Activated naive CD4-positive, alpha-beta T cell treated with anti-CD3 and anti-CD28 coated beads, Interleukin-2, amount 50 U/mL, for 16 hours (primary cell): ENCODE measurements at places on chromosomes 1 and 21.

GRCh38 chr1:15850471-15851001 lies 3.0 kb downstream of the SPEN start:
- DNase-seq = no peak

DNA sequence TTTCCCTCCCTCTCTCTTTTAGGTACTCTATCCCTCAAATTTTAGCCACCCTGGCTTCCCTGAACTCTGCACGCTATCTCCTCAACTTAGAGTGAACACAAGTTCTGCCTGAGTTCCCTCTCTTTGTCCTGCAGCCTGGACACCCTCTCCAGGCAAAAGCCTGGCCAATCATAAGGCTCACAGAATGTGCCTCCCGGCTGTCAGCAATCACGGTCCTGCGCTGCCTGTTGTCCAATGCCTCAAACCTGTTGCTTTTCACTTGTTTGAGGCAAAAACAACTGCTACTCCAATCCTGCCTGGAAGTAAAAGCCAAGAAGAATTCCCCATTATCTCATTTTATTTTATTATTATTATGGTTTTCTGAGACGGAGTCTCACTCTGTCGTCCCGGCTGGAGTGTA lies 66.1 kb downstream of the LGR6 start:
- DNase-seq = no peak

DNA sequence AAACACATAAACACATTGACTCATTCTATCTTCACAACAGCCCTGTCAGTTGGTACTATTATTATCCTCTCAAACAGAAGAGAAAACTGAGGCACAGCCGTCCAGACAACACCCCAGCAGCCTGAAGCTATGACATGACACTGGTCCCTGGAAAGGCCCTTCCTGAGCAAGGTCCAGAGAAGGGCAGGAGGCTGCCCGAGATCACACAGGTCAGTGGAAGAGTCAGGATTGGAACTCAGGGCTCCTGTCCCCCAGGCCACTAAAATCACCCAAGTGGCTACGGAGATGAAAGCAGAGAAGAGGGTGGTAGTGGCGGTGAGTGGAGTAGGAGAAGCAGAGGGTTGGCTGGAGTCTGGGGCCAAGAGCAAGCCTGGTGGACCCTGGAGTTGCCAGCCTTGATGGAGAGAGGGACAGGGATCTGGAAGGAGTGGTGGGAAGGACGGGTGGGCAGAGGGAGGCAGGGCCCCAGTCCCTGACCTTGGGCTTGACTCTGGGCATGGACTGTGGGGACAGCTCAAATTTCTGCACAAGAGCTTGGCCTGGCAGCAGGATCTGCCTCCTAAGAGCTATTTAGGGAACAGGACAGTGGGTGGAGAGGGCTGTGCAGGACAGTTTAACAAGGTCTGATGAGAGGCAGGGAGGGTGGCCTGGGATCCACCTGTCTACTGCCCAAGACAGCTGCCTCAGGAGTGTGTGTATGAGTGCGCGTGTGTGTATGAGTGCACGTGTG lies 15.8 kb downstream of the MYOM3 start:
- no peak for DNase-seq

- no peak for DNase-seq
Observed at GRCh38 chr1:63087966-63088365, 234.4 kb upstream of the FOXD3 start.

- DNase-seq = no peak
Observed at GRCh38 chr1:184695023-184695422, 59.6 kb downstream of the EDEM3 start.

DNA sequence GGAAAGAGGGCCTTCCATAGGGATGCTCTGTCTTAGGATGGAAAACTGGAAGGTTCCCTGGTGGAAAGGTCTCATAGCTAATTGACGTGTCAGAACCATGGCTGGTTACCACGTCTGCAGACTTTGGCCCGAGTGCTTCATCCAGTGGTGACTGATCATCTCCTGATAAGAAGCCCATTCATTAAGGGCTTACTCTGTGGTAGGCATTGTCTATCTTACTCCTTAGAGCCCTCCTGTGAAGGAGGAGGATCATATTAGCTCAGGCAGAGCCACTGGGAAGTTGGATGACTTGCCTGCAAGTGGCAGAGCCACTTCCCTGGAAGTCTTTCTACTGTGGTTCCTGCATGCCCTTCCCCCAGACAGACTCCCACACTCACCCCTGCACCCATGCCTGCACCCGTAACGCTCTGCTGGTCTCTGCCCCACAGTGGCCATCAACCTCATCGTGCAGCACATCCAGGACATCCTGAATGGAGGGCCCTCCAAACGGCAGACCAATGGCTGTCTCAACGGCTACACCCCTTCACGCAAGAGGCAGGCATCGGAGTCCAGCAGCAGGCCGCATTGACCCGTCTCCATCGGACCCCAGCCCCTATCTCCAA lies 79.9 kb downstream of the UCK2 start:
- DNase-seq = no peak

DNA sequence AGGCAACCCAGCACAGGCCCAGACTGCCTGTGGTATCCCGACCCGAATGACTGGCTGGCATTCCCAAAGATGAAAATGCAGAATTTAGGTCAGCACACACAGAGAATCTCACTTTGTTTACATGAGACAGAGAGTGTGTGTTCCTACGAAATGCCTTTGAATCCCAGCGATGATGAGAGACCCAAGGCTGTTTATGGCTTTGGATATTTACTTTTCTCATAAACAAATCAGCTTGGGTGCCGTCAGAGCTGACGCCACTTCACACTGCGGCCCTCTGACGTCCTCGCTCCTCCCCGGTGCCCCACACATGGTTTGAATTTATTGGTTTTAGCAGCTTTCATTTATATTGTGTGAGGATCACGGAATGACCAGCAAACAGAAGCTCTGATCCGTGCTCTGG lies 18.7 kb downstream of the TRABD2B start:
- no peak for DNase-seq

GRCh38 chr1:33824971-33825370 lies 38.9 kb upstream of the HMGB4 start:
- DNase-seq = no peak

DNA sequence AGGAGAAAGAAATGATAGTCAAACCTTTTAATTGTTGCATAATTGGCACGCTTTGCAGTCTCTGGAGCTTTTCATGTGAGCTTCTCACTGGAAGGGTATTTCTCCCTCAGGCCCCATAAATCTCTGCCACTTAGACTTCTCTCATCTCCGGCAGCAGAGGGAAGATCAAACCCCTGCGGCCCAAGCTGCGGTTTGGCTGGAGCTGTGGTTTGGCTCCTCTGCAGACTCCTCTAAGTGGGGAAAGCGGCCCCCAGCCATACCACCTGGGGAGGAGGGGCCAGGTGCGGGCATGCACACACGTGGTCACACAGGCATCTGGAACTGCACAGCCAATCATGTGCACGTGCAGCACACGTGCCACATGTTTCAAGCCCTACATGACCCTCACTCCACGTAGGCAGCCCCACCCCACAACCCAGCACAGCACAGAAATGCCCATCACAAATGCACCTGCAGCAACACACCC lies 58.3 kb downstream of the UBE2T start:
- DNase-seq = no peak

DNA sequence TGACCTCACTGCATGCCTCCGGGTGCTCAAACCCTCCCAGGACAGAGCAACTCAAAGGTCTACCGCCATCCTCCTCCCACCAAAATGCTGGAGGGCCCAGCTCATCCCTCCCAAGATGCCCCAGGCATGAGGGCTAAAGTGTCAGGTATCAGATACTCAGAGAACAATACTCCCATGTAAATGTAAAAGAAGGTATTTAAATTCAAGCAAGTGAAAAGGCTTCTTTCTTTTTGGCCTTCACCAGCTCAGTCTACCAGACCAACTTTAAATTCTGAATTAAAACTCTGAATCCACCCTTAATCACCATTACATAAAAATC lies 3.0 kb downstream of the PARP1 start:
- no peak for DNase-seq

DNA sequence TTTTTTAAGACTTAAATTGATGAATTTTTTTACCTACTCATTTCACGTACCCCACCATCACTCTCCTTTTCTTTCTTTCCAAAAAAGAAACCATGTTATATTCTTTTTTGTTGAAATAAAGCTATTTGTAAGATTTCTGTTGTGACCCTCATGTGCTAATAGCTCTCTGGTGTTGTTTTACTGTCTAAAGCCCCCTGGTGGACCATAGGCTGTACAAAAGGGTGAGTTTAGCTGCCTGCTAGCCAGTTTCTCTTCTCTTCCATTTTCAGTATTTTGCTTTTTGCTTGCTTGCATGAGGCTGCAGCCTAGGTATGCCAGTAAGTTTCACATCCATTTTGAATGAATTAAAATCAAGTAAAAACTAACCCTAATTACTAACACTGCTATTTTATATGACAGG lies 15.6 kb upstream of the VAMP3 start:
- no peak for DNase-seq

- DNase-seq = no peak
Observed at GRCh38 chr1:47592296-47593012, 154.6 kb downstream of the FOXD2 start.

- DNase-seq = no peak
Observed at GRCh38 chr1:56376188-56376984, 203.0 kb downstream of the PLPP3 start.
